Calu3 (cell line): ENCODE measurements at places on chromosomes 1 and 21.

GRCh38 chr1:169484683-169485430, 887 bp downstream of the SLC19A2 start:
- peak overlapping the region; percentile 99 for H3K27ac ChIP-seq
- peaks cover 57% of the 10 kb centered on the region for H3K36me3 ChIP-seq
- peak overlapping the region; percentile 87 for H3K4me3 ChIP-seq
- DNase-seq: peak; percentile 60

DNA sequence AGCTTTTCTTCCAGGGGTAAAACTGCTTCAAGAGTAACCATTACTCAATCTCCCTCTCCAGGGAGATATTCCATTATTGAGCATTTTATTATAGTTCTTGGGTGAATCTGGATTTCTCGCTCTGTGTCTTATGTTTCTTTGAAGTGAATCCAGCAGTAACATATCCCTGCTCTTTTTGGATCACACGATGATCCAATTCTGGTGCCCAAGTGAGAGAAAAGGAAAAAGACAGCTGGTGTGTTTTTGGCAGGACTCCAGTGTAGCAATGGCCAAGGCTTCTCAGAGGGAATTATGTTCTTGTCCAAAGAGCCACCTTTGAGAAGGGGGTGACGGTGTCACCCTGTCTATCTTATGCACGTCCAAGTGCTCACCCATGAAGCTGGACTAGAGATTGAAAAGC, 140.3 kb upstream of the ERRFI1 start:
- peak overlapping the region; percentile 63 for H3K27ac ChIP-seq
- H3K4me3 ChIP-seq: no peak overlapping the region
- no peaks in the 10 kb centered on the region for H3K27me3 ChIP-seq
- DNase-seq: no peak

DNA sequence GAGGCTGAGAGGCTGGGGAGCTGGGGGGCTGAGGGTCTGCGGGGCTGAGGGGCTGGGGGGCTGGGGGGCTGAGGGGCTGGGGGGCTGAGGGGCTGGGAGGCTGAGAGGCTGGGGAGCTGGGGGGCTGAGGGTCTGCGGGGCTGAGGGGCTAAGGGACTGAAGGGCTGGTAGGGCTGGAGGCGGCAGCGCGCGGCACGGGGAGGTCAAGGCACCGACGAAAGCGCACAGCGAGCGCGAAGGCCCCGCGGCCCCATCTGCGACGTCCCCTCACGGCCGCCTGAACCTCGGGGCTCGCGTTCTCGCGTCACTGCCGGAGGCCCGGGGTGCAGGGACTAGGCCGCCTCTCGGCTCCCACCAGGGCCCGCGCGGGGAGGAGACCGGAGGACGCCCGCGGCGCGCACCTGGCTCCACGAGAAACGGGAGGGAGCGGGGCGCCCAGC, 356 bp downstream of the INTS11 start:
- peak overlapping the region; percentile 87 for H3K27ac ChIP-seq
- H3K4me1 ChIP-seq: peaks cover 25% of the 10 kb centered on the region
- no peaks in the 10 kb centered on the region for H3K27me3 ChIP-seq
- peak overlapping the region; percentile 84 for H3K4me3 ChIP-seq
- no peak for DNase-seq
- H3K36me3 ChIP-seq: peaks cover 78% of the 10 kb centered on the region

DNA sequence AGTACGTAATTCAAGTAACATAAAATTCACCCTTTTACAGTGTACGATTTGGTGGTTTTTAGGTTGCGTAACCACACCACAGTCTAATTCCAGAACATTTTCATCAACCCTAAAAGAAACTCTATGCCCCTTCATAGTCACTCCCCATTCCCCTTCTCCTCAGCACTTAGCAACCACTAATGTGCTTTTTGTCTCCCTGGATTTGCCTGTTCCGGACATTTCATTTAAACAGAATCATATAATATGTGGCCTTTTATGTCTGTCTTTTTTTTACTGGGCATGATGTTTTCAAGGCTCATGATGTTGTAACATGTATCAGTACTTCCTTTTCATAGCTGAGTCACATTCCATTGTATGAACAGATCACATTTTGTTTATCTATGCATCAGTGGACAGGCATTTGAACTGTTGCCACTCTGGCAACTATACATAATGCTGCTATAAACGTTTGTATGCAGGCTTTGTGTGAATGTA, 20.8 kb downstream of the OBSCN start:
- H3K4me1 ChIP-seq: peaks cover 20% of the 10 kb centered on the region
- no peaks in the 10 kb centered on the region for H3K36me3 ChIP-seq
- peak overlapping the region; percentile 72 for H3K27ac ChIP-seq
- DNase-seq: no peak
- no peaks in the 10 kb centered on the region for H3K27me3 ChIP-seq

DNA sequence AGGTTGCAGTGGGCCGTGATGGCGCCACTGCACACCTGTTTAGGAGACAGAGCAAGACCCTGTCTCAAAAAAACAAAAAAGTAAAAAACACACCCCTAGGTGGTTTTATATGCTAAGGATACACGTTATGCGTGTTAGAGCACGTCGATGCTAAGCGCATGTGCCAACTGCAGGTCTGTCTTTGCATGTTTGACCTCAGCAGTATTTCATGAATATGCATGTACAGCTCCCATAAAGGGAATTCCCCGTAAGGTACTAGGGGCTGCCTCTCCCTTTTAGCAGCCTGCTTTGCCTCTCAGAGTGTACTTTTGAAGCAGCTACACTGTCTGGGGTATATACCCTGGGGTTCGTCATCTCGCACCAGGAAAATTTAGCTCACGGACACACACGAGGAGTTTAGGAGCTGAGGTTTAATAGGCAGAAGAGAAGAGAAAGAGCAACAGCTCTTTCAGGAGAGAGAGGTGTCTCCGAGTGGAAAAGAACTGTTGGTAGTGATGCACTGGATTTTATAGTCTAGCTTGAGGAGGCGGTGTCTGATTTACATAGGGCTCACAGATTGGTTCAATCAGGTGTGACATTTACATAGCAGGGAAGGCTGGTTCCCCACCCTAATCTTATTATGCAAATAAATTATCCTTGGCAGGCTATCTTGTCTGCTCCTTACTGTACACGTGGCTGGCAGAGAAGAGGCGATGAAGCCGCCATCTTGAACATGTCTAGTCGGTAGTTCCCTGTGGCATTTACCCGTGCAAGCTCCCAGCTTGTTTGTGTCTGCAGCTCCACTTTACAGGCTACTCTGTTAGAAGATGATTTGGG, 4.2 kb upstream of the OTUD3 start:
- H3K4me1 ChIP-seq: peaks cover 15% of the 10 kb centered on the region
- peaks cover 10% of the 10 kb centered on the region for H3K36me3 ChIP-seq
- DNase-seq: no peak
- no peak overlapping the region for H3K4me3 ChIP-seq
- H3K27me3 ChIP-seq: no peaks in the 10 kb centered on the region

- peaks cover 44% of the 10 kb centered on the region for H3K4me1 ChIP-seq
- peak; percentile 79 for DNase-seq
- H3K27me3 ChIP-seq: no peaks in the 10 kb centered on the region
- H3K4me3 ChIP-seq: peak within 1 kb of the TSS; percentile 66
- H3K36me3 ChIP-seq: peaks cover 9% of the 10 kb centered on the region
Measured at GRCh38 chr1:230713915-230714764, at the start of gene AGT. Gene AGT (minus strand): TSS chr1:230714122. CDS start chr1:230710823, 3,299 bp downstream.

GRCh38 chr1:17475752-17476151, 36.3 kb upstream of the RCC2 start:
- no peak overlapping the region for H3K4me3 ChIP-seq
- no peaks in the 10 kb centered on the region for H3K36me3 ChIP-seq
- no peak overlapping the region for H3K27ac ChIP-seq
- peaks cover 7% of the 10 kb centered on the region for H3K4me1 ChIP-seq
- no peaks in the 10 kb centered on the region for H3K27me3 ChIP-seq

- H3K27ac ChIP-seq: no peak overlapping the region
- peaks cover 12% of the 10 kb centered on the region for H3K27me3 ChIP-seq
- no peak overlapping the region for H3K4me3 ChIP-seq
Measured at GRCh38 chr1:62428351-62428750, 8.5 kb upstream of the USP1 start.

- no peak overlapping the region for H3K4me3 ChIP-seq
- DNase-seq: no peak
- H3K27ac ChIP-seq: no peak overlapping the region
- no peaks in the 10 kb centered on the region for H3K36me3 ChIP-seq
Measured at GRCh38 chr1:34286511-34286910, 109.8 kb downstream of the C1orf94 start.

GRCh38 chr1:91450260-91450659, 45.6 kb upstream of the HFM1 start:
- no peak overlapping the region for H3K27ac ChIP-seq
- H3K36me3 ChIP-seq: no peaks in the 10 kb centered on the region
- H3K4me3 ChIP-seq: no peak overlapping the region

DNA sequence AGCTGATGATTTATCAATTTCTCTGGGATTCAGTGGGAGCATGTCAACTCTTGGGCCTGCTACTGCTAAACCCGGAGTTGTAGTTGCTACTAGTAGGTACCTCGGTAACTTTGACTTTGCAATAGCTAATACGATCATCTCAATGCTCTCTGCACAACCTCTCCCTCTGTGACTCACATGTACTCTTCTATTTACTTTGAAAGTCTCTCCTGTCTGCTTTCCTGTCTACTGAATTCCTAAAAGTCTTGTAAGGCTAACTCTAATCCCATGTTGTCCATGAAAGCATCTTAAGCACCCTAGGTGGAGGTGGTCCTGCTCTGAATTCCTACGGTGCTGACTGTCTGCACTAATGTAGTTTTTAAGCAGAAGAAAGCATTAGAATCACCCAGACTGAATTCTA, 29.3 kb downstream of the SLC9C2 start:
- H3K36me3 ChIP-seq: no peaks in the 10 kb centered on the region
- DNase-seq: no peak
- no peak overlapping the region for H3K27ac ChIP-seq
- H3K4me1 ChIP-seq: no peaks in the 10 kb centered on the region

- no peaks in the 10 kb centered on the region for H3K4me1 ChIP-seq
- DNase-seq: no peak
- H3K27ac ChIP-seq: no peak overlapping the region
- no peaks in the 10 kb centered on the region for H3K36me3 ChIP-seq
- no peak overlapping the region for H3K4me3 ChIP-seq
Measured at GRCh38 chr1:177629526-177629925, 340.3 kb downstream of the SEC16B start.

DNA sequence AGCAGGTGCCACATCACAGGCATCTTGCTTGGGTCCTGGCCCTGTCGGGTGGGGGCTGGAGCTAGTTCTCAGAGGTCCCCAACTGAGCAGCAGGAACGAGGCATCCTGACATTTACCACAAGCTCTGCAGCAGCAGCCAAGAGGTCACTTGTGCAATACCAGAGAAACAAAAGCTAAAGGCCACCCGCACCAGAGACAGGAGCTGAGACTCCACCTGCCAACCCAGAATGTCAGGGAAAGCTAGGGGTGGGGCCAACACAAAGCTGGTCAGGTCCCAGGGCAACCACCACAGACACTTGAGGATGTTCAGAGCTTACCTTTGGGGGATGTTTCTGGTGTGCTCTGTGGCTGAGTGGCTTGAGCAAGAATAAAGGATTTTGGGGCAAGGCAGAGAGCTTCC, 13.6 kb upstream of the SYT6 start:
- no peaks in the 10 kb centered on the region for H3K36me3 ChIP-seq
- no peak for DNase-seq
- H3K4me3 ChIP-seq: no peak overlapping the region

DNA sequence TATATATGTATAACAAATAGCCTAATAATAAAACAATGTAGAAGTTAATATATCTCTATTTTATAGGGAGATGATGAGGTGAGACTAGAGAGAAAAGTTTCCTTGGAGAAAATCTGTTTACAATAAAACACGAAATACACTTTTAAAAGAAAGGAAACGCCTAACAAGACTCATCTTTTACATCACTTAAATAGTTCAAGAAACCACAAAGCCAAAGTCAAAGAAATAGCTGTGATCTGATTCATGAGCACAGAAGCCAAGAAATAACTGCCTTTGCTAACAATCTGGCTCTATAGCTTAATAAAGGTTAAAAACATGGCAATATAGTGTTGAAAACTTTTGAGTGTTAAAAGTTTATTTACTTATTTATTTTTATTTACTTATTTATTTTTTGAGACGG, 61.5 kb downstream of the TOR3A start:
- H3K27ac ChIP-seq: peak overlapping the region; percentile 65
- peaks cover 33% of the 10 kb centered on the region for H3K36me3 ChIP-seq
- H3K4me1 ChIP-seq: peaks cover 31% of the 10 kb centered on the region

GRCh38 chr1:208040821-208041297, 129.9 kb upstream of the CD34 start:
- H3K27me3 ChIP-seq: no peaks in the 10 kb centered on the region
- no peak overlapping the region for H3K4me3 ChIP-seq
- H3K4me1 ChIP-seq: peaks cover 2% of the 10 kb centered on the region
- DNase-seq: no peak
- no peak overlapping the region for H3K27ac ChIP-seq
- no peaks in the 10 kb centered on the region for H3K36me3 ChIP-seq

GRCh38 chr1:11539850-11540772, 61.2 kb downstream of the DISP3 start:
- no peak overlapping the region for H3K27ac ChIP-seq
- no peaks in the 10 kb centered on the region for H3K4me1 ChIP-seq
- peaks cover 69% of the 10 kb centered on the region for H3K27me3 ChIP-seq
- H3K4me3 ChIP-seq: no peak overlapping the region
- no peak for DNase-seq
- H3K36me3 ChIP-seq: no peaks in the 10 kb centered on the region

- peak overlapping the region; percentile 89 for H3K4me3 ChIP-seq
- H3K27ac ChIP-seq: peak overlapping the region; percentile 76
- H3K4me1 ChIP-seq: peaks cover 49% of the 10 kb centered on the region
- DNase-seq: no peak
- no peaks in the 10 kb centered on the region for H3K27me3 ChIP-seq
Measured at GRCh38 chr1:62688687-62689085, 500 bp upstream of the DOCK7 start.

GRCh38 chr21:31042080-31042464, 3.8 kb upstream of the KRTAP19-8 start:
- H3K36me3 ChIP-seq: no peaks in the 10 kb centered on the region
- no peak overlapping the region for H3K27ac ChIP-seq
- H3K27me3 ChIP-seq: peaks cover 9% of the 10 kb centered on the region
- no peak overlapping the region for H3K4me3 ChIP-seq
- DNase-seq: no peak

DNA sequence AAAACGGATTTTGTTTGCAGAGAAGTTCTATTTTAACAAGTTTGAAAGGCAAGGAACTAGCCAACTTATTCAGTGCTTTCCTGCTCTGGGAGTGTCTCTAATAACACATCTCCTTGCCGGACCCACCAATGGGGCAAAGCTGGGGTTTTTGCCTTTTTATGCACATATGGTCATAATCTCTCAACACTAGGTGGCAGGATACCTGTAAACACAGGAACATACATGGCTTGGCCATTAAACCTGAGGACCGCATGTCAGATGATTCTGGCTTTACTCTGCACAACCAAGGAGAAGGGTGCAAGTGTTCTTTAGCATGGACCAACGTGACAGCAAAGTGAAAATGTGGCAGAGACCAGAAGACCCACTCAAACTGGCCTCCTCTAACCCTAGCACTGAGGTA, 4.9 kb downstream of the TMEM9 start:
- peaks cover 41% of the 10 kb centered on the region for H3K36me3 ChIP-seq
- H3K4me3 ChIP-seq: no peak overlapping the region
- H3K4me1 ChIP-seq: no peaks in the 10 kb centered on the region
- no peak overlapping the region for H3K27ac ChIP-seq

- H3K27me3 ChIP-seq: no peaks in the 10 kb centered on the region
- H3K4me3 ChIP-seq: no peak overlapping the region
- no peaks in the 10 kb centered on the region for H3K4me1 ChIP-seq
Measured at GRCh38 chr1:64624218-64624713, 120.6 kb upstream of the RAVER2 start.
